ENCODE measurements at places on chromosomes 2 and 18. TPM values are rescaled to one million over a fixed set of nuclear protein-coding genes. Genes with fewer than 3 reads are reported as not detected.

TSPYL6 gene
- not detected for total RNA-seq

RAB6C gene
- total RNA-seq, result not detected

MTCL1 gene
- 2.9 TPM for total RNA-seq

TNFAIP6 gene
- not detected for total RNA-seq

ZNF892 gene
- total RNA-seq, result 3.5 TPM

HOXD13 gene
- not detected for total RNA-seq

ARHGAP28 gene
- not detected for total RNA-seq

RBM44 gene
- 1.1 TPM for total RNA-seq

ANKRD30B gene
- not detected for total RNA-seq
